ENCODE measurements at places on chromosomes 4 and X. TPM values are rescaled to one million over a fixed set of nuclear protein-coding genes. Genes with fewer than 3 reads are reported as not detected.

The RAB40A gene
- polyA plus RNA-seq = not detected

The USP17L13 gene
- polyA plus RNA-seq = not detected

The ARHGAP4 gene
- not detected for polyA plus RNA-seq

The MAGED4 gene
- polyA plus RNA-seq = 0.55 TPM

The FMR1 gene
- polyA plus RNA-seq = 26.5 TPM

The PRKG2 gene
- polyA plus RNA-seq = not detected

The EMCN gene
- 3.4 TPM for polyA plus RNA-seq
